AG10803 (cell line): ENCODE measurements at places on chromosomes 1 and 21.

DNA sequence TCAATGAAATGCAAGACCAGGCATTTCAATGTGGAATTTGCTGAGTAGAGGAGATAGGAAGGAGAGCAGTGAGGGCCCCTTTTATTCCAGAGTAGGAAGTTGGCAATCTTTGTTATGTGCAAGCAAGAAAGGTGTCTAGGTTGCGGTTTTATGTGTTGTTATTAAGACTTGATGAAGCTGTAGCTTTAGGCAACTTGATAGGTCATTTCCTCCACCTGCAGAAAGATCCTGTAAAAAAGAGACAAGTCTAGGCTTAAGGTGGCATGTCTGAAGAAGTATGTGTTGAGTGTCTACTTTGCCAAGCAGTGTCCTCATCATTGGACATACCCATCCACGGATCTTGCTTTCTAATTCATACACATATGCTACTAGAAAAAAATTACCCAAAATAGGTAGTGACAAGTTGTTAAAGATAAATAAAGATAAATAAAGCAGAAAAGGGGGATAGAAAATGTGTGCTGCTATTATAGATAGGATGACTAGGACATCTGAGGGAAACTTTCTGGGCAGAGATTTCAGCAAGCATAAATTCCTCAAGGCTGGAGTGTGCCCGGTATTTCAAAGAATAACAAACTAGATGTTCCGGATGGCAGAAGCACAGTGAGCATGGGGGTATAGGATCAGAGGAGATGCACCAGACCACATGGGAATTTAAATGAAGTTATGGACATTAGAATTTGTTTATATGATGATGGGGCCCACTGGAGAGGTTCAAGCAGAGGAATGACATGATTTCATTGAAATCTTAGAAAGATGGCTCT is 335.0 kb downstream of the TGFB2 start:
- DNase-seq = no peak

DNA sequence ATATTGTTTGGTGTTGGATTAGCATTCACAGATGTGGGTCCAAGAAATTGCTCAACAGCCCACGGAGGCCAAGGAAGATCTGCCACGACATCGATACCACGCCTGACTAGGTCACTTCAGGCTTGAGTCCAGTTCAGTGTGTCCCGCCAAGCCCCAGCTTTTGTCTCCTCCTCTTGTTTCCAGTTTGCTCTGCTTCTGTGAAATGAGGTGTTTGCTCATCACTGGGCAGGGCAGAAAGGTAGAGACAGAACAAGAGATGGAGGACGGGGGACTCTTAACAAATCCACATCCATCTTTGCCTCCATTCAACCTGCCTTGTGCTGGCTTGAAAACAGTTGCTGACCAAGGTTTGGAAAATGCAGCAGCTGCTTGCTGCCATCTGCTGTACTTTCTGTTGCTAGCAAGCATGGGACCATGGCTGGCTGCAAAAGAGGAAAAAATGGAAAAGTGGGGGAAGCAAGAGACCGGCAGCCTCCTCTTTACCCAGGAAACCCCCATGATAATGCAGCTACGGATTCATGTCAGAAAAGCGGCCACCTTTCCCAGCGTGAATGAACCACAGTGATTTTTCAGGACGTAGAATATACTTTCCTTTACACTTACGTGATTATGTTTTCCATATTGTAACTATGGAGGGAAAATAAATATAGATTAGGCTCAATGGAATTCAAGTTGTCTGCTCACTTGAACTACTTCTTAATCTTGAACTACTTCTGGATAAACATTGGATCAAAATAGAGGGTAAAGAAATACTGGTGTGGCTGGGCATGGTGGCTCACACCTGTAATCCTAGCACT is 80.2 kb upstream of the GREM2 start:
- DNase-seq = peak; percentile 75

DNA sequence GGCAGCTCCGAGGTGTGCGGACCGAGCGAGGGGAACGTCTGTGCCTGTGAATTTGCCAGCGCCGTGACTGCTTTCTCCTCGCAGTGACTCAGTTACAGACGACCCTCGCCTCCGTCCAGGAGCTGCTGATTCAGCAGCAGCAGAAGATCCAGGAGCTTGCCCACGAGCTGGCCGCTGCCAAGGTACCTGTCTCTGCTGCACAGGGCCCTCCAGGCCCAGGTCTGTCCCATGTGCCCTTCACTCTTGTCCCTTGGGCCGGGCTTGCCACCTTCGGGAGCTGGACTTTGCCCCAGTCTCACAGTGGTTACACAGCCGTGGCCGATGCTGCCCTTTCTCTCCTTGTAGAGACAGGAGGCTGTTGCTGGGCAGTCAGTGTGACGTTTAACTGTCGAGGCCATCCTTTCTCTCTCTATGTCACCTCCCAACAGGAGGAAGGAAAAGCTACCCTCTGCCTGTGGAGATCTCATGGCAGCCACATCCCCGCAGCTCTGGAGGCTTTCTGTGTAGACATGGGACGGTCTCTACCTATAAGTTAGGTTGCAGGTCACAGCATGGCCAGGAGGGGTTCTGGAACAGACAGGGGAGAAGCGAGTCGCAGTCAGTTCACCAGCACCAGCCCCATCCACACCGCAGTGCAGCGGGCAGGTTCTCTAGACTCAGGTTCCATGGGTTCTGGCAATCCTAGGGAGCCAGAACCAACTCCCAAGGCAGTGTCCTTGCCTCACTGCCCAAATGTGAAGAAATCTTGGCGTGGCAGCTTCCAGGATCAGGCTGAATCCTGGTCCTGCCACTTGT is 149.7 kb downstream of the PEX14 start:
- DNase-seq = no peak

- no peak for DNase-seq
These were observed 12.3 kb downstream of the ZNF436 start for GRCh38 chr1:23357138-23357908.

GRCh38 chr1:233090746-233091494 is 140.5 kb downstream of the NTPCR start:
- DNase-seq = no peak

GRCh38 chr21:35911412-35912191 is 148.7 kb downstream of the SETD4 start:
- no peak for DNase-seq

GRCh38 chr1:227234998-227235405 is 83.3 kb downstream of the CDC42BPA start:
- DNase-seq = peak; percentile 64

GRCh38 chr1:74193908-74194307 is 4.1 kb downstream of the LRRIQ3 start:
- peak; percentile 36 for DNase-seq

DNA sequence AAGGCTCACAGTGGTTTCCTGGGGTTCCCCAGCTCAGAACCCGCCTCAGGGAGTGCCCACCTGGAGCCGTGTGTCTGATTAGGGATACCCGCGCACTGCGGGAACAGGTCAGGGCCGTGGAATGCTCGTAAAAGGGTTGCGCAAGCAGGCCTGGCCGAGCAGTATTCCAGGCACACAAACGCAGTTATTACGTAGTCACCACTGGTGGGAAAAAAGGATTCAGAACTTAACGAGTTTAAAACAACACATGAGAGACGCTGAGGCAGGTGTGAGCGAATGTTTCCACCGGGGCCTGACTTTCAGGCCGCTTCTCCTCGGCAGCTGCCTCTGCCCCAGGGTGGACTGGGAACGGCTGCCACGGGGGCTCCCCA is 18.2 kb downstream of the PLCH2 start:
- peak; percentile 59 for DNase-seq

GRCh38 chr21:44870748-44871495 is 2.6 kb downstream of the PTTG1IP start:
- no peak for DNase-seq

- DNase-seq = no peak
These were observed 28.9 kb upstream of the HPDL start for GRCh38 chr1:45297666-45298356.

- DNase-seq = peak; percentile 51
These were observed 9.6 kb upstream of the RPS6KC1 start for GRCh38 chr1:213041443-213041842.

GRCh38 chr1:197924516-197925123 is 7.4 kb downstream of the LHX9 start:
- DNase-seq = peak; percentile 63

DNA sequence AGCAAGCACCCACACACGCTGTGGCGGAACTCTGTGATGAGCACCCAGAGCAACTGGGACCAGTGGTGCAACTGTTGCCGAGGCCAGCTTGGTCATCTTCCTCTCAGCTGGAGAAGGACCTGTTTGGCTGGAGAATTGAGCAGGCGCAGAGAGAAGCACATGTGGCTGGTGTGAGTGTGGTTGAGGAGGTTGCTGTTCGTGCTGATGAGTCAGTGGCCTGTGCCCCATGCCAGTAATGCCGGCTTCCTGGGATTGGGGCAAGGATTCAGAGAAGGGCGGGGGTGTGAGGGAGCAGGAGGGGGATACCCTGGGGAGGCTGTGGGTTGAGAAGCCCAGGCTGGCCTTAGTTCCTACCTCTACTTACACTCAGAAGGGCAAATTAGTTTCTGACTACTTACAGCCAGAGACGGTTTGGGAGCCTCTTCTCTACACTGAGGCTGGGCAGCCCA is 57.5 kb upstream of the EPS8L3 start:
- DNase-seq = peak; percentile 99

DNA sequence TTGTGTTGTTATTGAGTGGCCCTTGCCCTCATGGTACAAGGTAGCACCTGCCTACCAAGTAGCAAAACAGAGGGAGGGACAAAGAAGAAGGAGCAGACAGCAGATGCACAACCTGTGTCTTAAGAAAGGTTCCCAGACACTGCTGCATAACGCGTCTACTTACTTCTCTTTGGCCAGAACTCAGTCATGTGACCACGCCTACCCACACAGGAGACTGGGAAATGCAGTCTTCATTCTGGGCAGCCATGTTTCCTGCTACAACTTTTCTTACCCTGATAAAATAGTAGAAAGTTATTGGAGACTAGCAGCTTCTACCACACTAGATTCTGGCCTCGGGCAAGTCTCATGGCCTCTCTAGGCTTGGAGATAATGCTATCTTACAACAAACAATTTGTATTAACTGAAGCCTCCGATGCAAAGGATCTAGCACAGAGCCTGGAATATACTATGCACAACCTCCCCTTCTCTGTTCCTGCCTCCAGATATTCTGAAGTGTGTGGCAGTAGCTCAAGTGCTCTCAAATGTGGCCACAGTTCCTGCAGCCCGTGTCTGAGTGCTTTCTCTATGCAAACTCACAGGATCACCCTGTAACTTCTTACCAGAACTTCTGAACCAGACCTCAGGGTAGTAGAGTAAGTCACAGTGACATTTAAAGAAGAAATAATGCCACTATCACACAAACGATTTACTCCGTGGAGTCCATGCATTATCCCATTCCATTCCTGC is 34.1 kb upstream of the BTG2 start:
- DNase-seq = peak; percentile 70

DNA sequence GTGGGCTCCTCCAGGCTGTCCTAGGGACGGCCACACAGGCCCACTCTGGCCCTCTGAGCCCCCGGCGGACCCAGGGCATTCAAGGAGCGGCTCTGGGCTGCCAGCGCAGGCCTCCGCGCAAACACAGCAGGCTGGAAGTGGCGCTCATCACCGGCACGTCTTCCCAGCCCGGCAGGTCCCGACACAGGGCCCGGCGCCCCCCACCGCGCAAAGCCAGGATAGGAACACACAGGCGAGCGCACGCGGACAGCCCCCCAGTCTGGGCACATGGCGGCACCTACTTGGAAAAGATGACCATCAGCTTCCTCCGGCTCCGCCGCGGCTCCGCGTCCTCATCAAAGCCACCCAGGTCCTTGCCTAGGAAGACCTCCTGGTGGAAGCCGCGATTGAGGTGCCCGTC is 3.6 kb downstream of the SDF4 start:
- no peak for DNase-seq
